Activated T-helper 1 cell treated with anti-CD3 and anti-CD28 coated beads, Interleukin-12 subunit alpha, Interleukin-12 subunit beta, Interleukin-2, Interleukin-4 antibody, amounts not matched to agents 30 ng/mL and 10 ng/mL and 1 ng/mL, durations not matched to agents 14 hours and 24 hours and 36 hours (primary cell): ENCODE measurements at places on chromosomes 3 and 15. TPM values are rescaled to one million over a fixed set of nuclear protein-coding genes. Genes with fewer than 3 reads are reported as not detected.
A peak's percentile ranks its signal among the peaks of the same experiment; 100 is the strongest.

Gene CLEC3B
- total RNA-seq = not detected in 2 replicates

GRCh38 chr15:51816611-51817010, 12.8 kb upstream of the TMOD3 start:
- no peak for DNase-seq

- DNase-seq = no peak
These were observed 18.5 kb downstream of the TNK2 start for GRCh38 chr3:195889870-195890295.

DNA sequence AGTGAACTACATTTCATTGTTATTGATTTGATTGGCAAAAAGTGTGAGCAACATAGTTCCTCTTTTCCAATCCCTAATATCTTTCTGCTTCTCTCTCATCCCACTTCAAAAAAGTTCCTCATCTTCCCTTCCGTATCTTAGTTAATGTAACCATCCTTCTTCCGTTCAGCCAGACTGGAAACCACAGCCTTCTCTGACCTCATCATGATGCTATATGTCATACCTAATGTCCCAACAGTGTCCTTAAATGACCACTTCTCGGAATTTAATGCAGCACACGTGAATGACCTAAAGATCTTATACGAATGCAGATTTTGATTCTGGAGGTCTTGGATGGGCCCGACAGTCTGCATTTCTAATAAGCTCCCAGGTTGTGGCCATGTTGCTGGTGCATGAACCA, 320.3 kb upstream of the SATB1 start:
- no peak for DNase-seq

DNA sequence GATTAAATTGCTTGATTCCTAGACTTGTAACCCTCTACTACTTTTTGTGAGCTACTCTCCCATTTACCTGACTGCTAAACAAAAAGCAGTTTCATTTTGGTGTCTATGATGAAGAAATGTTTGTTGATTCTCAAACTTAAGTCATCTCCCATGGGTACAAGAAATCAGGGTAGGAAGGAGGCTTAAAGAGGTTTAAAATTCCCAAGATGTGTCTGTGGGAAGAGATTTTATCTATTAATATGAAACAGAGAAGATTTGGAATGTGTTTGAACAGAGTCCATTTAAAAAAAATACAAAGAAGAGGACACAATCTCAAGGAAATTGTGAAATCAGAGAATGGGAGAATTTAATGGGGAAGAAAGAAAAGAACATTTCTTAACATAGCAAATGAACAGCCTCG, 14.8 kb downstream of the P3H2 start:
- no peak for DNase-seq

DNA sequence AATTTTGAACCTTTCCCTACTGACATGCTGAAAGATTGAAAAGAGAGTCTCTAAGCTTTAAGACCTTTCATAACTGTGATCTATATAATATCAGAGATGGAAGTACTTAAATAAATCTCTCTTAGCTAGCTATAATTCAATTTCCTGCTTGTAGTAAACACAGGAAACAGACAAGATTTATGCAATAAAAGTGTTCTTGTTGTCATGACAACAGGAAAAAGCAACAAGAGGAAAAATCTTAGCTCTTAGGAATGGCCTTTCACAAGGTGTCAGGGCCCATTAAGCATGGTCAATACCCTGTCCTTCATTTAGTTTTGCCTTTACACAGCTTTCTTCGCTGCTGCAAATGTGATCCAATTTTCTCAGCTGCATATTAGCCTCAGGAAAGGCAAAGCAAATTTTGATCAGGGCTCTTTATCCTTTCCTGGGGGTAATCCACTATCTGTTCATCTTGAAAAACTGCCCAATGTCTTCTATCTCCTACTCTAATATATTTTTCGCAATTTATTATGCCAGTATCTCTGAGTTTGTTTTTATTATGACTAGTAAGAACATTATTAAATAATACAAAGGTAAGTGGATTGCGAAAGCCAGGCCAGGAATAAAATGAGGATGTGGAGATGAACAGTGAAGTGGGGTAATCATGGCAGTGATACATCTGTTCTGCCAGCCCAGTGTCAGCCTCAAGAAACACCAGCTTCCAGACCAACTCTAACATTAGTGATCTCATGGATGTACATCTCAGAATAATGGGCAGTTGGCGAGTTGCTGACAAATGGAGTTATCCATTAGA, 28.7 kb downstream of the SIDT1 start:
- DNase-seq = no peak

GRCh38 chr3:16936233-16936632, 51.5 kb downstream of the PLCL2 start:
- DNase-seq = no peak

Gene GOLGA6L10
- total RNA-seq = 0.32 and 1.2 TPM in 2 replicates

DNA sequence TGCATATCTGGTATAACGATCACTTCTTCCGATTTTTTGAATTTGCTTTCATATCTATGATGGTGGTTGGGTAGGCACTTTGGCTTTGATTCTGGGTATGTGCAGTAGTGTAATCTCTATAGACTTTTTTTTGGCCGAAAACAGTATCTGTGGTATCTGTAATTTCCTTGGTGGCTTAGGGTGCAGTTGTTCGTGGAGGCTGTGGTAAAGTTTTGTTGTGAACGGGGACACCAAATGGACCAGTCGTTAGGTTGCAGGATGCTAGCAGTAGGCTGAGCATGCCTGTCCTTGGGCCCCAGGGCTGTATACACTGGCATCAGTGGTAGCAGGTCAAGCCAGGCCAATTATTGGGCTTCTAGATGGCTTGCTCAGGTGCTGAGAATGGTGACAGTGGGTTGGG, 55.2 kb downstream of the CCDC66 start:
- peak; percentile 11 for DNase-seq

Gene GP9
- total RNA-seq = not detected in 2 replicates

GRCh38 chr3:43013743-43014155, 34.6 kb downstream of the GASK1A start:
- DNase-seq = no peak

DNA sequence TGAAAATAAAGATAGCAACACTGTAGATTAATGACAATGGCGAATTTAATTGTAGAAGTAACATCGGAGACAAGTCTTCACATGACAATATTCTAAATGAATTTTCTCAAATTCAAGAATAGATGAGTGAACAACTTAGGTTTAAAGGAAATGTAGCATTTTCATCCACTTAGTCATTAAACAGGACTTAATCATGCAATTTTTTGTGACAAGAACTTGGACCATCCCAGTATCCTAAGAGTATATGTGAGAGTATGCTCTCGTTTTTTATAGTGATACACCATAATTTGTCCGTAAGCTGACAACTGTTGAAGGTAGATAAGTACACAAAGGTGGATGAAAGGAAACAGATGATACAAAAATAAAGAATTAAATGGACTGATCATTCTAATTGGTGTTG, 81.5 kb downstream of the DLG1 start:
- DNase-seq = no peak

Gene GRAMD2A
- total RNA-seq = 0.21 TPM in 1 of 2 replicates, not detected in the other

DNA sequence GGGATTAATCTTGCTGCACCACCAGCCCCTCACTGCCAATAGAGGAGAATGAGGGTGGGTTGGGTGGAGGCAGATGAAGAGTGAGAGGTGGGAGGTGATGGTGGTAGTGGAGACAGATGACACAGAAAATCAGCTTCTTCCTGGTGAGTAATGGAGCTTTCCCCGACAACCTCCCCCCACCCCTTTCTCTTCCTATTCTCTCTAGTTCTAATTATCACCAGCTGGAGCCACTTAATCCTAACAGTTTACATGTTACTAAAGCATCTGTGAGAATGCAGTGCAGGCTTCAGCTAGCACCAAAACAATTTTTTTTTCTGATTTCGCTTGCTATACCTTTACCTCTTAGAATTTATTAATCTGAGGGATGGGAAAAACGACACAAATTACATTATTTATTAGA, 116.1 kb upstream of the DNAJC19 start:
- DNase-seq = no peak

- DNase-seq = no peak
These were observed 63.5 kb upstream of the SLITRK3 start for GRCh38 chr3:165259541-165260193.

GRCh38 chr3:105800320-105800719, 68.5 kb downstream of the CBLB start:
- DNase-seq = no peak

DNA sequence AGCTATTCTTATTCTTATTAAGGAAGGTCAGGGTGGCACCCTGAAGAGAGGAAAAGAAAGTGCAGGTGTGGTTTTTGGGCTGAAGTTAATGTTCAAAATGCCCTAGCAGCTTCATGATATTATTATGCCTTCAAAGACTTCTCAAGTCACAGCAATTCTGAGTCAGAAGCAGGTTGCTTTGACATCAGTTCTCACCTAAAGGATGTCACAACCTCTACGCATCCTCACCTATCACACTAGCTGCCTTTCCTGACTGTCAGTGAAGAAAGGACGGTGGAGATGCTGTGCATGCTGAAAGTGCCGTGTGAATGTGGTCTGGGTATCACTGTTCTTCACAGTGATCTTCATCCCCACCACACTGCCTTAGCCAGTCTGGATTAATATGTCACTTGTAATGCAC, 49.6 kb downstream of the NPTN start:
- DNase-seq = no peak

DNA sequence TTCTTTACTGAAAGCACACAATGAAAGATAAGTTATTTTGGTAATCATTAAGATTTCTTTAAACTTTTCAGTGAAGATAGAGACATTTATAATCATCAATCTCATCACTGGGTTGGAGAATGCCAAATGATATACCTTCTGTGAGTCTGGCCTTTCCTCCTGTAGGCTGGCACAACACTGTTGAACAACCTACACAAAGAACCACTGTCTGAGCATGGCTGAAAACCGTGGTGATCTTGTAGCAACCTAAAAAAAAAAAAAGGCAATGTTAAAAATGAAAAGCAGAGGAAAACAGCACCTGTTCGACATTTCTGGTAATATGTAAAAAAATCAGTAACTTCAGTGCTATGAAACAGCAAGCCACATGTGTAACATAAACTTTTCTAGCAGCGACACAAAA, 1.8 kb downstream of the RPS27L start:
- DNase-seq = no peak

GRCh38 chr15:85600001-85600400, 194.7 kb downstream of the KLHL25 start:
- no peak for DNase-seq

Gene GOLGA6L2
- not detected in 2 replicates for total RNA-seq

Gene IL17RD
- 0.15 TPM in 1 of 2 replicates, not detected in the other for total RNA-seq

DNA sequence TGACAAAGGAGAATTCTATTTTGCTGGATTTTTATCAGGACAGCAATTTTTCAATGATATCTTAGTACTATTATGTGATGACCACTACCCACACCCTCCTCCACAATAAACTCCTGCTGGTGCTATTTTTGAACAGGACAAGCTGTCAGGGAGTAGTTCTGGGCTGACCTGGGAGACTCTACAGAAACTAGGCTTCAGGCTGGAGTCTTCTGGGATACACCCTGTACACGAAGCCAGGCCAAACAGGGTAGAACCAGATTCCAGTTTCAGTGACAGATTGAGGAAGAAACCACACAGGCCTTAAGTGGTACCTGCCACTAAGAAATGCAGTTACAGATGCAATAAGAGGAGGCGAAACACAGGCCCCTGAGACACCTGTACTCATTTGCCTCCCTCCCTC, 12.8 kb downstream of the NMNAT3 start:
- DNase-seq = no peak

GRCh38 chr3:65851827-65852226, 186.9 kb downstream of the MAGI1 start:
- no peak for DNase-seq

GRCh38 chr3:193946945-193947344, 189.0 kb upstream of the HES1 start:
- no peak for DNase-seq

- no peak for DNase-seq
These were observed 2.0 kb downstream of the TRIM59 start for GRCh38 chr3:160447544-160447943.

- DNase-seq = no peak
These were observed 405.1 kb downstream of the LPP start for GRCh38 chr3:188559072-188559429.

Gene USP19
- 57.7 and 59.7 TPM in 2 replicates for total RNA-seq

- no peak for DNase-seq
These were observed 71.7 kb downstream of the RPLP1 start for GRCh38 chr15:69524296-69524695.

DNA sequence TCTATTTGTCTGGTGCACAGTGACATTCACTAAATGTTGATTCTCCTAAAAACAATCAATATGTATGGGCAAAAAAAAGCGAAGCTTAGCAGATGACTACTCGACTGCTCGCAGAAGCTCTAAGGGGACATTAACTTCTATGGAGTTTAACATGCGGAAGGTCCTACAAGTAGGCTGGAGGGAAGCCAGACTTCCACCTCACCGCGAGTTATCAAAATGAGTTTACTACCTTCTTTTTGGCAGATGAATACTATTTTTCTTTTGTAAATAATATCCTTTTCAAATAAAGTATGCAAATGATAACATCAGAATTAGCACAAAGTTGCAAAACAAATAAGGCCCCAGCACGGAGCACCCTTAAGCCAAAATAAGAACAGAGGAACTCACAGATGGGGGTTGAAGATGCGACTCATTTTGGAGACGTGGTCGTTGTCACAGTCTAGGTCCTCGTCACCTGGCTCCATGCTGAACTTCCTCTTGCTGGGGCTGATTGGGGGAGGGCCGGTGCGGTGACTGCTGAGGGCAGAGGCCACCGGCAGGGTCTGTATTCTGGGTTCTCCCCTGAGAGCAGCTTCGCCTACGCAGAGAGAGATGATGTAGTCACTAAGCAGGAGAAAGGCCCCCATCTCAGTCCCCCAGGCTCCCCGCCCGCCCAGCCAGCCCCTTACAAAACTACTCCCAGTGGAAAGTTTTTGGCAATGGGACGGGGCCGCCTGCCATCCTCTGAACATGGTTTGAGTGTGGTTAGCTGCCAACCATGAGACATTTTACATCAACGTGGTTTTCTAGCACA, 42.1 kb downstream of the VGLL4 start:
- DNase-seq = no peak

Gene TM4SF18
- not detected in 2 replicates for total RNA-seq

Gene LINGO1
- not detected in 2 replicates for total RNA-seq

Gene SUCLG2
- total RNA-seq = 30.3 and 31.0 TPM in 2 replicates

Gene MST1
- 6.5 and 8.2 TPM in 2 replicates for total RNA-seq

Gene GUCA1C
- total RNA-seq = not detected in 2 replicates

DNA sequence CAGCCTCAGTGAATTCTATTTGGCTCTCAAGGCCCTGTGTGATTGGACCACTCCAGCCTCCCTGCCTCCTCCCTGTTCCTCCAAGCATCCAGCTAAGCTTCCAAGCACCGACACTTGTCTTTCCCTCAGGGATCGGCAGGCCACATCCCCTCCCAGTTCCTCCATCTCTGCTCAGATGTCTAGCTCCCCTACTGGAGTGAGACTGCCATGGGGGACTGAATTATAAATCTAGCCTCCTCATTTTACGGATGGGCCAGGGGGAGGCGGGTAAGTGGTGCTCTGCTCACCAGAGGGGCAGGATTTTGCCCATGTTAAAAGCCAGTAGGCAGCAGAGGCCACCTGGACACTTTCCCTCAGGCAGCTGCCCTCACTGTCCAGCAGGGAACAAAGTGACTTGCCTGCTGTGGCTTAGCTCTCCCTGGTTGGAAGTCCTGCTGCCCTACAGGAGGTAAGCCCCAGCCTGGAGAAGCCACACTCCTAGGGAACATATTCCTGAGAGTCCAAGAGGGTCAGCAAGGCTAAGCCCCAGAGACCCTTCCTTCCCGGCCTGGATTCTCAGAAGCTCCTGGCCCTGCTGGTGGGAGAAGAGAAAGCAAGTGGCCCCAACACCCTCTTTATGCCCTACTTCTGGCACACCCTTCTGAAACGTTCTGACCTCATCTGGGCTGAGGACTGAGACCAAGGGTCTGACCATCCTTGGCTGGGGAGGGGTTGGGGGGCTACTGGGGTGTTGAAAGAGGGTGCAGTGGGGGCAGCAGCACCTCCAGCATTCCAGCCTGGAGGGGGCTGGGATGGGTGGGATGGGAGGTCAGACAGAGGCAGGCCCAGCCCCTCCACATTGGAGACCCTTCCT, 9.1 kb upstream of the HHATL start:
- DNase-seq = no peak

Gene SCG5
- 1.6 and 2.6 TPM in 2 replicates for total RNA-seq
